ENCODE measurements at places on chromosomes 1 and 21. TPM values are rescaled to one million over a fixed set of nuclear protein-coding genes. Genes with fewer than 3 reads are reported as not detected.

DNA sequence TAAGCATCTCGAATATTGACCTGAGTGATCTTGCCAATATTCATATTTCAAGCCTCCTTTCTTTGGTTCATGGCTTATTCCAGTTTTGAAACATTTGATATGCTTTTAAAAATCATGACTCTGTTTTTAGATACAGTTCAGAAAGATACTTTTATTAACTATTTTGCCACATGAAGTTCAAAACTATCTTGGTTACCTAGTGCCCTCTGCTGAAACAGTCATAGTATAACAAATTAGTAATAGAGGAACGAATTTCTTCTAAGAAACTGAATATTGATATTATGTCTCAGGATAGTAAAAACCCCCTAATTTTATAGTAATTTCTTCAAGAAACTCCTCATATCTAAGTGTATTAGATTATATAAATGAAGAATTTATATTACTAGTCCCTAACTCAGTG is 52.6 kb upstream of the RC3H1 start:
- no peaks in the 10 kb centered on the region for H3K36me3 ChIP-seq
- H3K27ac ChIP-seq = no peak overlapping the region
- DNase-seq = no peak
- H3K27me3 ChIP-seq = no peaks in the 10 kb centered on the region

GRCh38 chr21:34630536-34631143 is 15.7 kb upstream of the RCAN1 start:
- H3K27me3 ChIP-seq = peaks cover 11% of the 10 kb centered on the region
- H3K4me3 ChIP-seq = no peak overlapping the region
- no peak overlapping the region for H3K27ac ChIP-seq
- H3K4me1 ChIP-seq = no peaks in the 10 kb centered on the region
- DNase-seq = no peak

- no peaks in the 10 kb centered on the region for H3K27me3 ChIP-seq
- peak overlapping the region; percentile 91 for H3K27ac ChIP-seq
- no peak overlapping the region for H3K4me3 ChIP-seq
- peaks cover 21% of the 10 kb centered on the region for H3K4me1 ChIP-seq
- H3K36me3 ChIP-seq = peaks cover 15% of the 10 kb centered on the region
- DNase-seq = no peak
Observed at GRCh38 chr1:11157867-11158266, 31.3 kb upstream of the ANGPTL7 start.

DNA sequence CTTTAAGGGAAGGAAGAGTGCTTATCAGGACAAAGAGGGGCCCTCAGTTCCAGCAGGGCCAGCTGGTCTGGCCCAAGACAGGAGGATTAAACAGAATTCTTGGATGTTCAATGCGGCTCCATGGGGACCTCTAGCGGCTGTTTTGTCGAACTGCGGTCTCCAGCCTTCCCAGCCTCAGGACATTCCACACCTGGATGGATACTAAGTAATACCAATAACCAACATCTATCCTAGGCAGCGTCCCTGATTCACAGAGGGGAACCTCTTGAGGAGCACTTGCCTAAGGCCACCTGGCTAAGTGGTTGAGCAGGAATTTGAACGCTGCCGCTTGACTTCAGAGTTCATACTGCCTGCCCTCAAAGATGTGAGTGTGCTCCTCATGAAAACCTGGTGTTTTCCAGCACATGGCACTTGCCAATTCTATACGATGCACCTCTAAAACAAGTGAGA is 15.5 kb upstream of the CD247 start:
- peak; percentile 21 for DNase-seq
- H3K4me1 ChIP-seq = peaks cover 7% of the 10 kb centered on the region
- H3K4me3 ChIP-seq = no peak overlapping the region
- H3K27me3 ChIP-seq = no peaks in the 10 kb centered on the region
- no peak overlapping the region for H3K27ac ChIP-seq

Gene RRP1
- 14.8 TPM for polyA plus RNA-seq

DNA sequence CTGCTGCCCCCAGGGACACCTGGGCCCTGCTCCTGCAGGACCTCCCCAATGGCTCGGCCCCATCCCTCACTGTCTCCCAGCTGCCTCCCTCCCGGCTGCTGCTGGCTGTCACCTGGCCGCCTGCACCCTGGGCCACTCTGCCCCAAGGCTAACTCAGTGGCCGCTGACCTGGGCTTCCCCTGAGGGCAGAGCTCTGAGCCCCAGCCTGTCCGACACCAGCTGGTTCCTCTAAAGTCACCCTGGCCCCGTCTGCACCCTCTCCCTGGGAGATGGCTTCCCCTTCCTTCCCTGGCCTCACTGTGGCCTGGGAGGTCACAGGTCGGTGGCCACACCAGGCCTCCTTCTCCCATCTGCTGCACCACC is 15.0 kb downstream of the ITGB2 start:
- H3K4me3 ChIP-seq = no peak overlapping the region
- DNase-seq = no peak
- peaks cover 38% of the 10 kb centered on the region for H3K27me3 ChIP-seq

Gene SPRR4
- polyA plus RNA-seq = 1.9 TPM

- H3K4me1 ChIP-seq = peaks cover 9% of the 10 kb centered on the region
- H3K27ac ChIP-seq = no peak overlapping the region
- no peaks in the 10 kb centered on the region for H3K27me3 ChIP-seq
Observed at GRCh38 chr1:170703591-170703990, 39.7 kb downstream of the PRRX1 start.

DNA sequence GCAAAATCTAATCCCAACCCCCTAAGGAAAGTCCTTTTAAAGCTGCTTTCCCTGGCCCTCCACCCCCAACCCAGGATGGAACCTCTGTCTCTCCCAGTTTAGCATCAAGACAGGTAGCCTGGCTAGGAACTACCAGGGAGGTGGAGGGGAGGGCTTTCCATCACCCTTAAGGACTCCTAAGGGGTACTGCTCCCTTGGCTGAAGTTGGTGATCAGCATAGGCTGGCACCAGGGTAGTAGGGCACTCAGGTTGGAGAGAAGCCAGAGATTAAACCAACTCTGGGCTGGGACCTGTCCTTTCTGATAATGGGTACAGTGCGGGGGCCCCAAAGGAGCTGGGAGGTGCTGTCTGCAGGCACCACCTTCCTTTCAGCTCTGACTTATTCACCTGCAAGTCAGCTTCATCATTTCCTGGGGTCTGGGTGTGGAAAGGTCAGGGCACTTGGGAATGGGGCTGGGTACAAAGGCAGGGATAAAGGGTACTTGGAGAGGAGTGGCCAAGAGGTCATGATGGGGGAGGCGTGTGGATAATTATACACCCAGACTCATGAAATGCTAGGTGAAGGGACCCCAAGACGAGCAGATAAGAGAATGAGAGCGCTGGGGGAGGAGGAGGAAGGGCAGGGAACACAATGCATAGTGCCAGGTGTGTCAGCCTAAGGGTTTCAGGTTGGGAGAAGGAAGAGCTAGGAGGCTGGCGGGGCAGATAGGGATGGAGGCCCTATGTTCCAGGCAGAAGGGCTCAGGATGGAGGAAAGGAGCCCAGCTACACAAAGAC is 1.2 kb downstream of the ARHGEF2 start:
- H3K36me3 ChIP-seq = peaks cover 10% of the 10 kb centered on the region
- H3K27ac ChIP-seq = peak overlapping the region; percentile 87
- no peaks in the 10 kb centered on the region for H3K27me3 ChIP-seq
- H3K4me3 ChIP-seq = peak overlapping the region; percentile 75
- peaks cover 68% of the 10 kb centered on the region for H3K4me1 ChIP-seq
- no peak for DNase-seq

Gene STXBP3
- polyA plus RNA-seq = 18.4 TPM

Gene USH2A
- polyA plus RNA-seq = under 0.01 TPM

DNA sequence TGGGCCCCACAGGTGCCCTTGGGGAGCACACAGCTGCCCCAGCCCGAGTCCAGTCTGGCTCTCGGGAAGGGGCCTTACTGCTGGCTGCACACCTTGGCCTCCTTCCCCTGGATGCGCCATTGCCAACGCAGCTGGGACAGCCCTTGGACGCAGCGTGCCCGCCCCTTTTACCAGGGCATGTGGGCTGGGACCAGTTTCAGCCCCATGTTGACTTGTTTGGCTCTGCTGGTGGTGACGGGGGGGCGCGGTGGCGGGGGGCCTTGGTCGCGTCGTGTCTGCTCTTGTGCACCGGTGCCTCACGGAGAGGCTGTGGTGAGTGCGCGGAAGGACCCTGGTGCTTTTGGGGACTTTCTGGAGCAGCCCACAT is 19.6 kb downstream of the SKI start:
- DNase-seq = no peak
- H3K27ac ChIP-seq = no peak overlapping the region
- H3K36me3 ChIP-seq = peaks cover 1% of the 10 kb centered on the region
- H3K27me3 ChIP-seq = no peaks in the 10 kb centered on the region
- no peak overlapping the region for H3K4me3 ChIP-seq
- H3K4me1 ChIP-seq = peaks cover 29% of the 10 kb centered on the region

Gene TCHH
- polyA plus RNA-seq = 0.14 TPM

- peaks cover 3% of the 10 kb centered on the region for H3K36me3 ChIP-seq
- no peak for DNase-seq
- H3K27me3 ChIP-seq = peaks cover 5% of the 10 kb centered on the region
- H3K4me1 ChIP-seq = no peaks in the 10 kb centered on the region
- H3K27ac ChIP-seq = no peak overlapping the region
Observed at GRCh38 chr21:42578761-42579415, 65.2 kb downstream of the SLC37A1 start.

DNA sequence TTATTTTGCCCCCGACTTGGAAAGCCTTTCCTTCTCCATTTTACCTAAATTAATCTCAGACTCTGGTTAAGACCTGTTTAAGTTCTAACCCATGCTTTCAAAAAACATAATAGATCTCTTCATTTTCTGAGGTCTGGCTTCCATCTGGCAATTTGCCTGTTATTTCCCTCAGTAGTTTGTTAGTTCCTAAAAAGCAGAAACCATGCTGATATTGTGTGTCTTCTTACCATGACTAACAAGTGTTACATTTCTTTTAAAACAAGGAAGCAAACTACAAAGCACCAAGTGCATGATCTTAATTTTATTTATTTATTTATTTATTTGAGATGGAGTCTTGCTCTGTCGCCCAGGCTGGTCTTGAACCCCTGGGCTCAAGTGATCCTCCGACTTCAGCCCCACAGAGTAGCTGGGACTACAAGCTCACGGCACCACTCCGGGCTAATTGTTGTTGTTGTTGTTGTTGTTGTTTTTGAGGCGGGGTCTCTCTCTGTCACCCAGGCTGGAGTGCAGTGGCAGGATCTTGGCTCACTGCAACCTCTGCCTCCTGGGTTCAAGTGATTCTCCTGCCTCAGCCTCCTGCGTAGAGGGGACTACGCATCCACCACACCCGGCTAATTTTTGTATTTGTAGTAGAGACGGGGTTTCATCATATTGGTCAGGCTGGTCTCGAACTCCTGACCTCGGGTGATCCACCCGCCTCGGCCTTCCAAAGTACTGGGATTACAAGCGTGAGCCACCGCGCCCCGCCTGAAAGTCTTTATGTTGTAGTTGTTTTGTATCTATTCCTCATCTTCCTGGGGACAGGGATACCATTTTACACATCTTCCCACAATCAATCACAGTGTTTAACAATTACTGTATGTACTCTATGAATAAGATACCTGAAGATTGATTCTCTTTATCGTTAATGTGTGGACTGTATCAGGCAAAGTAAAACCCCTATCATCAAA is 1.3 kb upstream of the PATJ start:
- H3K27ac ChIP-seq = peak overlapping the region; percentile 94
- H3K36me3 ChIP-seq = no peaks in the 10 kb centered on the region
- no peaks in the 10 kb centered on the region for H3K27me3 ChIP-seq
- no peak overlapping the region for H3K4me3 ChIP-seq
- no peak for DNase-seq

Gene NEK2
- polyA plus RNA-seq = 0.99 TPM

DNA sequence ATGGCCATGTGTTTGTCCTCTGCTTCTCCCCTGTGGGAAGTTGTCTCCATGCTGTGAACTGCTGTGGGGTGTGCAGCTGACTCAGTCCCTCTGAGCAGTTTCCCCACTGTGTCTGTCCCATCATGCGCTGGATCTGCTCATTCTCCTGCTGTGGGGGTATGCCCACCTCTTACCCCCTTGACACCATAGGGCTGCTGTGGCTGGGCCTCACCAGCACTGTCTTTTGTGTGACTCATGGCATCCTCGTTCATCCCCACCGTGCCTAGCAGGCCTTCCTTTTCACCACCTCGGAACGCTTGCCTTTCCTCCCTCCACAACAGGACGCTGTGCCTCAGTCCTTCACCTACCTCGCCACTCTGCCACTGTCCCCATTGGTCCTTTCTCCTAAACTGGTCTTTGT is 27.3 kb downstream of the VANGL2 start:
- H3K36me3 ChIP-seq = peaks cover 9% of the 10 kb centered on the region
- H3K27me3 ChIP-seq = no peaks in the 10 kb centered on the region
- H3K4me1 ChIP-seq = peaks cover 13% of the 10 kb centered on the region
- H3K27ac ChIP-seq = no peak overlapping the region
- no peak overlapping the region for H3K4me3 ChIP-seq

GRCh38 chr1:205676002-205676401 is 4.3 kb downstream of the SLC45A3 start:
- H3K4me1 ChIP-seq = peaks cover 19% of the 10 kb centered on the region
- no peaks in the 10 kb centered on the region for H3K27me3 ChIP-seq
- DNase-seq = no peak
- no peak overlapping the region for H3K27ac ChIP-seq
- H3K36me3 ChIP-seq = peaks cover 2% of the 10 kb centered on the region

- DNase-seq = no peak
- no peaks in the 10 kb centered on the region for H3K36me3 ChIP-seq
- H3K27me3 ChIP-seq = no peaks in the 10 kb centered on the region
- H3K4me3 ChIP-seq = no peak overlapping the region
- H3K27ac ChIP-seq = no peak overlapping the region
Observed at GRCh38 chr1:118326960-118327629, 142.1 kb upstream of the SPAG17 start.

Gene TRIM63
- polyA plus RNA-seq = not detected

Gene KIAA0040
- polyA plus RNA-seq = 40.8 TPM

- H3K4me3 ChIP-seq = no peak overlapping the region
- no peaks in the 10 kb centered on the region for H3K4me1 ChIP-seq
- H3K27me3 ChIP-seq = peaks cover 6% of the 10 kb centered on the region
- no peak overlapping the region for H3K27ac ChIP-seq
Observed at GRCh38 chr1:181296180-181296579, 187.1 kb upstream of the CACNA1E start.

DNA sequence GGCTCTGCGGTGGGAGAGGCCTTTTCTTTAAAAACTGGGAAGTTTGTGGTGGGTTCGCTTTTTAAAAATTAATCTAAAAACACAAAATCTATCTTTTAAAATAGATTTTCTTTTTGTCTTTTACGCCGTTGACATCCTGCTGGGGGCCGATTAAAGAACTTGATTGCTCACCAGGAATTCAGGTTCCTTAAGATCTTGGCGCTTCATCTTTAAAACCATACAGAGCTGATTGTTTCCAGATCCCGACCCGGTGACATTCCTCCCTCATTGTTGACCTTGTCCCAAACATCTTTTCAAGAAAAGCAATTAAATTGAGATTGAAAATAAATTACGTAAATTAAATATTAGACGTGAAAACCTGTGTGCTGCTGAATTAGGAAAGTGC is 546 bp upstream of the ZNF697 start:
- H3K27me3 ChIP-seq = no peaks in the 10 kb centered on the region
- peak overlapping the region; percentile 82 for H3K27ac ChIP-seq
- peaks cover 38% of the 10 kb centered on the region for H3K4me1 ChIP-seq
- H3K4me3 ChIP-seq = peak overlapping the region; percentile 82

- peak overlapping the region; percentile 58 for H3K27ac ChIP-seq
- no peaks in the 10 kb centered on the region for H3K27me3 ChIP-seq
- H3K4me1 ChIP-seq = peaks cover 23% of the 10 kb centered on the region
- H3K4me3 ChIP-seq = no peak overlapping the region
- H3K36me3 ChIP-seq = no peaks in the 10 kb centered on the region
Observed at GRCh38 chr1:243598433-243598832, 251.6 kb downstream of the AKT3 start.
